ENCODE measurements at places on chromosomes 1 and 21.

GRCh38 chr1:88890791-88891317 lies 513 bp downstream of the GTF2B start:
- peak; percentile 7 for DNase-seq

DNA sequence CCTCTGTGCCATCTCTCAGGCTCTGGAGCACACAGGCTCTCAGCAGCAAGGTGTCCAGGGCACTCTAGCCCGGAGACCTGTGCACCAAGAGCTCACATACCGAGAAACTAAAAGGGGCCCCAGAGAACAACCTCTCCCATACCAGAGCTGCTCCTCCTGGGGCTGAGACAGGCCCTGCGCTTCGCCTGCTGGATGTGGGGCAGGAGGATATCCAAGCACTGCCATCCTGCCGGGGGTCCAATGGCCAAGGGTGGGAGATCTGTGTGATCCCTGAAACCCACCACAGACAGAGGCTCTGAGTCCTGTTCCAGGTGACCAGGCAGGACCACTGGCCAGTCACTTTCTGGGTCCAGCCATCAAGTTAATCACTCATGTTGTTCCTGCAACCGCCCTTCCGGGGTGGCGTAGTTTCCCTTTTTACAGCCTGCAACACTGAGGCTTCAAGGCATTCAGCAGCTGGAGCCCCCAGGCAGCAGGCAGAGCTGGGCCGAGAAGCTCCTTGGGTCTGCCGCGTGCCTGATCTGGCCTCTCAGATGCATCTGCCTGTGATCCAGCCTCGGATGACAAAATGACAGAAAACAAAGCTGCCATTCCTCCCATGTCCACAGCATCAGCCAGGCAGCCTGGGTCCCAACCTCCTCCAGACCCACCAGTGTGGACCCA lies 36.7 kb upstream of the ACTRT2 start:
- DNase-seq: no peak

DNA sequence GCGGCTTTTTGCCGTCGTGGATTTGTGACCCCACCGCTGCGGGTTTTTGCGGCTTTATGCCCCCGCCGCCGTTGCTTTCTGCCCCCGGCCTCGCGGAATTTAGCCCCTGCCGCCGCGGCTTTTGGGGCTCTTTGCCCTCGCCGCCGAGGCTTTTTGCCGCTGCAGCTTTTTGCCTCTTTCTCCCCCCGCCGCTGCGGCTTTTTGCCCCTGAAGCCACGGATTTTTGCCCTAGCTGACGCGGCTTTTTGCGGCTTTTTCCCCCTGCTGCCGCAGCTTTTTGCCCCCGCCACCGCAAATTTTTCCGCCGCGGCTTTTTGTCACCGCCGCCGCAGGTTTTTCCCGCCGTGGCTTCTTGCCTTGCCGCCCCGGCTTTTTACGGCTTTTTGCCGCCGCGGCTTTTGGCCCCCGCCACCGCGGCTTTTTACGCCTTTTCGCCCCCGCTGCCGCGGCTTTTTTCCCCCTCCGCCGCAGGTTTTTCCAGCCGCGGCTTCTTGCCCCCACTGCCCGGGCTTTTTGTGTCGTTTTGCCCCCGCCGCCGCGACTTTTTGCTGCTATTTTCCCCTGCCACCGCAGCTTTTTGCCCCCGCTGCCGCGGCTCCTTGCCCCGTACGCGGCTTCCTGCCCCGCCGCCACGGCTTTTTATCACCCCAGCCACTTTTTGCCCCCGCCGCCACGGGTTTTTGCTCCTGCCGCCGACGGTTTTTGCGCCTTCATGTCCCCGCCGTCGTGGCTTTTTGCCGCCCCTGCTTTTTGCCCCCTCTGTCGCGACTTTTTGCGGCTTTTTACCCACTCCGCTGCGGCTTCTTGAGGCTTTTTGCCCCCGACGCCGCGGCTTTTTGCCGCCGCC lies 3933.6 kb downstream of the SRGAP2C start:
- DNase-seq: no peak

GRCh38 chr1:205171369-205171768 lies 40.1 kb downstream of the DSTYK start:
- no peak for DNase-seq

- DNase-seq: no peak
Observed at GRCh38 chr1:172809750-172810149, 150.8 kb downstream of the FASLG start.

All from stimulated activated CD8-positive, alpha-beta memory T cell treated with anti-CD3 and anti-CD28 coated beads, Interleukin-7, amount 100 ng/mL, for 1 hour (primary cell).